Astrocyte of the cerebellum (primary cell): ENCODE measurements at places on chromosomes 4 and X.
A peak's percentile ranks its signal among the peaks of the same experiment; 100 is the strongest.

- DNase-seq: no peak
Measured at GRCh38 chrX:36436361-36436760, 516.8 kb downstream of the CFAP47 start.

DNA sequence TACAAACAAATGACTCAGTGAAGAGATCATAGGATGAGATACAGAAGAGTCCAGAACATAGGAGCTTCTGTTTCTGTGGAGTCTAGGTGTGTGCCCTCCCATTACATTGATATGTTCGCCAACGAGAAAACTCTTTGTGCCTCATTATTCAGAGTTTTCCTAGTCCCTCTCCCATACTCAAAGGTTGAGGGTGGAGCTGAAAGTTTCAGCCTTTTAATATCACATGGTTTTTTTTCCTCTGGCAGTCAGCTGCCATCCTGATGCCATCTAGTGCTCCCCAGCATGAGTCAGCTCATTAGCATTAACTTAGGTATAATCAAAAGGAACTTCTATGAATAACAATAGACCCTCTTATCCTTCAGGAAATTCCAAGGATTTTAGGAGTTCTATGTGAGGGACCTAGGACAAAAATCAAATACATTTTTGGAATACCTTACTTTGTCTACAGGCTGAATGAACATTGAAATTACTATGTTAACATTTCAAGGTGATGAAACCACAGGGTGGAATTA, 559.6 kb upstream of the AMOT start:
- DNase-seq: no peak

GRCh38 chr4:4564522-4564921, 22.7 kb upstream of the STX18 start:
- no peak for DNase-seq

DNA sequence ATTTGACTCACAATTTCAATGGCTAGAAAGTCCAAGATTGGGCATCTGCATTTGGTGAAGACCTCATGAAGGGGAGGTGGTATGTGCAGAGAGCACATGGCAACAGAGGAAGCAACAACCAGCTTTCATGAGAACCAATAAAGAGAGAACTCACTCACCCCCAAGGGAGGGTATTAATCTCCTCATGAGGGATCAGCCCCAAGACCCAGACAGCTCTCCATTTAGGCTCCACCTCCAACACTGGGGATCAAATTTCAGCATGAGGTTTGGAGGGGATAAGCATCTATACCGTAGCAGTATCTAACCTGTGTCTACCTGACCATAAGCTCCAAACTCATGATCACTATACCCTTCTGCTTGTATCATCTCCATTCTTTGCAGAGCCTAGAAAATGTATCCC, 9.3 kb upstream of the TBC1D19 start:
- DNase-seq: no peak

GRCh38 chr4:143089291-143089690, 95.4 kb upstream of the USP38 start:
- no peak for DNase-seq

- DNase-seq: peak; percentile 13
Measured at GRCh38 chrX:13994536-13995080, 35.1 kb downstream of the GEMIN8 start.

DNA sequence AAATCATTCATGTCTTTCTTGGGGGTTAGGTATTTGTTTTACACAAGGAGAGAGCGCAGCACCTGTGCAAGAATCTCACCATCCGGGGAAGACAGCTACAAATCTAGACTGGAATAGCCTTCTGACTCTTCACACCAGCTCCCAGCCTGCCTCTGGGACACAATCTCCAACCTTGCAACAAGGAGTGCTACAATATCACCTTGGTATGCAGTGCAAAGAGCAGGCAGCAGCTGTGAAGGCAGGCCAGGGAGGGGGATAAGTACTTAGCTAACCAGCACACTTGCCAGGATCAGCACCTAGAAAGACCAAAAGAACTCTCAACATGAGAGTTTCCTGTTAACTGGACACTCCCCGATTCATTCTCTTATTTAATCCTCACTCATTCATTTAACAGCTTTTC, 235.3 kb downstream of the AR start:
- no peak for DNase-seq

DNA sequence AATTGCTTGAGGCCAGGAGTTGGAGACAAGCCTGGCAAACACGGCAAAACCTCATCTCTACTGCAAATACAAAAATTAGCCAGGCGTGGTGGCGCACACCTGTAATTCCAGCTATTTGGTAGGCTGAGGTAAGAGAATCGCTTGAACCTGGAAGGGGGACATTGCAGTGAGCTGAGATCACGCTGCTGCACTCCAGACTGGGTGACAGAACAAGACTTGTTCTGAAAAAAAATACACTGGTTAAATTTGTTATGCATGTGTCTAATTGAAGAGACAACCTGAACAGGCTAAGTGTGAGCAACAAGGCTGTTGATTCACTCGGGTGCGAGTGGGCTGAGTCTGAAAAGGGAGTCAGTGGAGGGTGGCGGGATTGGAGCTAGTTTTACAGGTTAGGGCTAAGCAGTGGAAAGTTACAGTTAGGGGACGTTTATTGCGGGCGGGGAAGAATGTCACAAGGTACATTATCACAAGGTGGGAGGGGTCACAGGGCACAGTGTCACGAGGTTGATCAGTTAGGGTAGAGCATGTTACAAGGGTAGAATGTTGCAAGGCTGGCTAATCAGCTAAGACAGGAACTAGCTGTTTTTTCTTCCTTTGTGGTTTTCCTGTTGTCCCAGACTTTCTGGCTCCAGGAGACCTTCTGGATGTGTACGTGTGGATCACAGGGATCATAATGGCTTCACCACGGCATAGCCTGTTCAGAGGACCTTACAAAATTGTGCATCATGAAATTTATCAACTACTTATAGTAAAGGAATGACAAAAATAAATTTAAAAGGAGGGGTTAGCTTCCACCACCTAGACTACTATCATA, 115.8 kb downstream of the NAA11 start:
- DNase-seq: no peak

GRCh38 chr4:18419780-18420179, 398.2 kb upstream of the LCORL start:
- no peak for DNase-seq

DNA sequence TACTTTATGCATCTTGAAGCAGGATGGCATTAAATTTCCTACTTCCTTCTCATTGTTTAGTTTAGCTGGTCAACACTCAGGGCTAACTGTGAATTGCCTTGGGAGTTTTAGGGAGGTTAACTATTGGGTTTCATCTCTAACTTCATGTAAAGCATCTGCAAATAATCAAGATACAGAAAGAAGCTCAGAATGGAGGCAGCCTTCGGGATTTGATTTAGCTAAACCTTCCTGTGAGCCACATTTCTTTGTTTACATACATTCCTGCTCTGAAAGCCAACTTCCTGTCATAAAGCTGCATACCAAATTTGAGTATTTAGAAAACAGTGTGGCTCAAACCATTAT, 131.7 kb upstream of the PCDH18 start:
- DNase-seq: peak; percentile 43

DNA sequence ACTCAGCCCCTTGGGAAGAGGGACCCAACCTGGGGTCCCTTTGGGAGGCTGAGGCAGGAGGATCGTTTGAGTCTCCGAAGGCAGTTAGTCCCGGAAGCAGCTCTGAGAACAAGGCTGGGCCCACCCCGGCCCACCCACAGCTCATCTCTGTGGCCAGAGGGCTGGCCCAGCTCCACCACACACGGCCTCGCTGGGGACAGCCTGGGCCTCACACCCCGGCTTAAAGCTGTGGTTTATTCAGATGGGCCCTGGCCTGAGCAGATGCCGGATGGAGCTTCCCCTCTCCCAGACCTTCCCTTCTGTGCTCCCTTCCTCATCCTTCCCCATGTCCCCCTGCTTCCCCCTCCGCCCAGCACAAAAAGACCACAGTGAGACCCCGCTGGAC, 54.4 kb downstream of the FAM53A start:
- no peak for DNase-seq

GRCh38 chr4:38283724-38284123, 323.5 kb downstream of the PTTG2 start:
- DNase-seq: no peak

GRCh38 chr4:36351082-36351666, 69.8 kb downstream of the DTHD1 start:
- DNase-seq: peak; percentile 28

GRCh38 chr4:128256539-128256938, 31.1 kb downstream of the PGRMC2 start:
- no peak for DNase-seq

GRCh38 chr4:80393970-80394250, 58.4 kb downstream of the CFAP299 start:
- no peak for DNase-seq

DNA sequence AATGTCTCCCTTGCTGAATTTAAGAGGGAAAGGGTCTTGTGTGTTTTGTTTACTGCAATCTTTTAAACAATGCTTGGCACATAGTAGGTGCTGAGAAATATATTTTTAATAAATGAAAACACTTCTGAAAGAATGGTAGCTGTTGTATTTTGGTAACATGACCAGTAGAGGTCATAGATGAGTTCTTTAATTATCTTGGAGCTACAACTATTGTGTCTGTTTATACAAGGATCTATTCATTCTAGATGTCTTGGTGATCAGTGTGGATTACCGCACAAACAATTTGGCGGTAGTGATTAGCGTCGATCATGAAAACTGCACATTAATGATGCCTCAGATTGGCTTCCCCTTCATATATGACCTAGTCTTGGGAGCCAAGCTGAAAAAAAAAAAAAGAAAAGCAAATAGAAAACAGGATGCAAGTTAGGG, 21.4 kb upstream of the SCRG1 start:
- DNase-seq: no peak

GRCh38 chrX:21813612-21814368, 25.6 kb upstream of the MBTPS2 start:
- no peak for DNase-seq

- DNase-seq: no peak
Measured at GRCh38 chrX:39899856-39900776, 197.6 kb downstream of the BCOR start.

DNA sequence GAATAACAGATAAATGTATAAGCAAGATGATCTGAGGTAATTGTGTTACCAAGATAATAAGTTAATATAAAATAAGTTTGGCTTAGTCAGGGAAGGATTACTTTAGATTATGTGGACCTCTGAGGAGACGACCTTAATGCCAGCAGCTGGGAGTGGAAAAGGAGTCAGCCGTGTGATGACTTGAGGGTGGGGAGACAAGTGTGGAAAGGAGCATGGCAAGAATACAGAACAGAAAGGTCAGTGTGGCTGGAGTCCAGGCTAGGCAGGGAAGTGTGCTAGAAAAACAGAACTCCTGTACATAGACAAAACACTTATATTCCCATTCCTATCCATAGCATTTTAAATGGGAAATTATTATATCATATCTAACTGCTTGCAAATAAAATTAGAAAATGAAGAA, 138.8 kb downstream of the PDLIM5 start:
- DNase-seq: no peak

GRCh38 chr4:76811604-76812412, 86.1 kb downstream of the SOWAHB start:
- peak; percentile 24 for DNase-seq

- no peak for DNase-seq
Measured at GRCh38 chr4:46890056-46890455, 19.0 kb downstream of the COX7B2 start.

DNA sequence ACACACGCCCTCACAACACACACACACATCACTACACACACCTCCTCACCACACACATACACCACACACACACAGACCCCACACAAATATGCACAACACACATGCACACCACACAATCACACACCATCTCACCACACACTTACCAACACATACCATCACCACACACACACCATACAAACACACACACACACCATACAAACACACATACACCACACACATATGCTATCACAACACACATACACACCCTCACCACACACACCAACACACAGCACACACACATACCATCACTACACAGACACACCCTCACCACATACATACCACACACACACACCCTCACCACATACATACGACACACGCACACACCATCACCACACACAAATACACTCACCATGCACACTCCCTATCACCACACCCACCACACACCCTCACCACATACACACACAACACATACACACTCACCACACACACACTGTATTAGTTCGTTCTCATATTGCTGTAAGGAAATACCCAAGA, 107.0 kb downstream of the DCTD start:
- DNase-seq: no peak

DNA sequence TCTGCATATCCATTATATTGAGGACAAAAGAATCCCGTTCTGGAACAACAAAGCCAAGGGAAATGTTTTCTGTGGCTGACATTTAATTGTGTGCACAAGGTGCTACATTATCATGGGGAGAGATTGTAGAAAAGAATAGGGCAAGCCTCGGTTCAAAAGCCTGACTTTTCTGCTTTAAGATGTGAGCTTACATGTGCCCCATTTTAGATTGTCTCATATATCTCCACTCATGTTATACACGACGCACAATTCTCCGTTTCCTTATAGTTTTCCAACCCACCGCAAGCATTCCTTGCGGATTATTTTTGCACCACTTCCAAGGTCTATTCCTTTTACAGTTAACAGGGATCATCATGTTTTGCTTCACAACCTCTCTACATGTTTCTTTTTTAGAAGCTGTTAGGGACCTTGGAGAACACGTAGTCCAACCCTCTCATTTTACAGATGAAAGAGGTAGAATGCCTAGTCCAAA, 99.6 kb upstream of the MAML3 start:
- DNase-seq: no peak

GRCh38 chrX:150205011-150205410, 158.1 kb upstream of the MAMLD1 start:
- no peak for DNase-seq

- no peak for DNase-seq
Measured at GRCh38 chr4:152973629-152974467, 37.7 kb downstream of the FHDC1 start.

GRCh38 chr4:81963763-81964020, 410.1 kb downstream of the HNRNPD start:
- DNase-seq: no peak

DNA sequence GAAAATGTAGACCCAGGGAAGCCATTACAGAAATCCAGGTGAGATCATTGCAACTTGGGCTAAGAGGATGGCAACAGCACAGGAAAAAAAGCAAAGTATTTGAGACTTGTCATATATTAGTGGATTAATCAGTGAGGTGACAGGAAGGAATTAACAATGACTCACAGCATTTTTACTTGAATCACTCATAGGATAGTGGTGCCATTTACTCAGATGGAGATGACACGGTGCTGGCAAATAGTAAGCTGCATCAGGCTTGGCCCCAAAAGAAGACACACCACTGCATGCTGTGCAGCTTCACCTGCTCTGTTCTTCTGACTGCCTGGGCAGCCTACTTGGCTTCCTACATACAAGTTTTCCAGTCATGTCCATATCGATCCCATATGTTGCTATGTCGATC, 144.8 kb downstream of the FRYL start:
- DNase-seq: no peak

GRCh38 chrX:80512924-80513323, 92.7 kb downstream of the TENT5D start:
- DNase-seq: no peak

DNA sequence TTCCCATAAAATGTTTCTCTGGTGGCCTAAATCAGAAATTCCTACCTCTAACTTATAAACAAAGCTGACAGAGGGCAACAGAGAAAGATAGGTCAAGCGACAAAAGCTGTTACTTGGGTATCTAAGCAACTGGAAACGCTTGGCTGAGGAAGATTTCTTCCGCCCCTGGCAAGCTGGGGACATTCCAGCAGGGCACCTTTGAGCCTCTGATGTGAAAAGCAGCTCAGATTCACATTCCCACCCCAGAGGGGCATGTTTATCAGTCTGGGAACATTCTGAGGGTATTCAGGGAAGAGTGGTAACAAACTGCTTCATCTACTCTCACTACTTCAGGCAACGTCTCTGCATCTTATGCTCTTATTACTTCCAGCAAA, 3.5 kb upstream of the CDS1 start:
- DNase-seq: no peak

- no peak for DNase-seq
Measured at GRCh38 chr4:88623097-88623496, 30.8 kb downstream of the HERC3 start.
